Adrenal gland (tissue), 19 donors: ENCODE measurements at places on chromosomes 4 and X. TPM values are rescaled to one million over a fixed set of nuclear protein-coding genes. Genes with fewer than 3 reads are reported as not detected.

DNA sequence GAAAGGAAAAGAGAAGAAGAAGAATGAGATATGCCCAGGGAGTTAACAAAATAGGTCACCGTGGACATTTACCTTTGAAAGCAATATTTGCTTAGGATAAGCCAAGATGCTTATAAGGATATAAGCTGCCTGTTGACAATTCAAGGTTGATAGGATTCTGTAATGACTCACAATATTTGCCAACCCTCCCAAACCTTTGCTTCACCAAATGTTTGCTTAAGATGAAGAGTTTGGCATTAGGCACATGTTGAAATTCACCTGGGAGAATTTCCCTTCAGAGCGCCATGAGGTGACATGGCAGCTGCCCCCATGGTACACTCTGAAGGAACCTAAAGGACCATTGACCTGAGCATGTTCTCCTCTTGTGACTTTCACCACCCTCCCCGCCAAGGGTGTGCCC is 4.6 kb downstream of the PALLD start:
- DNase-seq = no peak

DNA sequence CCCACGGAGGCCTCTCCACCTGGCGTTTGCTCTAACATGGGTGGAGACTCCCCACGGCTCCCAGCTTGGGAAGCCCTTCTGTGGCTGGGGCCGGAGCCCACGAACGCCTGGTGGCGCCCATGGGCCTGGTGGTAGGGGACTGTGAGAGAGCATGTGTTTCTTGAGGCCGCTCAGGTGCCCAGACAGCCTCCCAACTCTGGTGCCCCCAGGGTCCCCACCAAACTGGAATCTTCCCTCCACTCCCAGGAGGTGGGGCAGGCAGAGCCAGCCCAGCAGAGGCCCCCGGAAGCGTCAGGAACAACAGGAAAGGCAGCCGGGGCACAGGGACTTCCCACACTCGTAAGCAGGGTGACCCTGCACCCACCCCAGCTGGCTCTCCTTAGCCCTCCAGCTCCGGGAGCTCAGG is 33.3 kb upstream of the FGFR3 start:
- no peak for DNase-seq

DNA sequence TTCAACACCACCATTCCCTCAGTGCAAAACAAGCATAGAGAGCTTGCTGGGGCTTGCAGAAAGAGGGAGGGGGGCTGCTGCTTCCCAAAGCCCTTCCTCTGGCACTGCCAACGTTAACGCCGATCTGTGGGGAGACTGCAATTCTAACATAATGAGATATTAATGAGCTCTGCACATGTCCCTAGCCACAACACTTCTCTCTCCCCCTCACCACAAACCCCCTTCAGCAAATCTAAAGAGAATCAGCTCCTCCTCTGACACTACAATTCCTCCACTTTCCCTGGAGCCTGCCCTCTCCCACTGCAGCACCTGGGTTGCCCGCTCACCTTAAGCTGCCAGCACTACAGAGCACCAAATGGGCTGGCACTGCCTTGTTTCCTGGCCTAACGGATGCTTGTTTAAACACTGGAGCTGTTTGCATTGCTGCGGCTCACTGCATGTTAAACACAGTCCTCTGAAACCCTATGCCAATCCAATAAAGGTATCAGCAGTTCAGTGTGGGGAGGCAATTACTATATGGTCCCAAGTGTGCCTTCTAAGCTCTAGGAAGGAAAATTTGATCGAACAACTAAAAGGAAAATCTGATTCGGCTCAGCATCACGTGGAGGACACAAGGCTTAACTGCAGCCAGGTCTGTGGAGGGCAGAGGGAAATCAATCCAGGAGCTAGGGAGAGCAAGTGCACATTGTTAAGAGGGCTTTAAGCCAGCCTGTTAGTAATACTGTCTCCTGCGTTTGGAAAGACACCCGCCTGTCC is 232.4 kb downstream of the MAML3 start:
- DNase-seq = no peak

GRCh38 chrX:65093658-65094057 is 117.4 kb upstream of the ZC4H2 start:
- no peak for DNase-seq

GRCh38 chr4:157664726-157665125 is 444.2 kb downstream of the GRIA2 start:
- DNase-seq = peak; percentile 3

- no peak for DNase-seq
Observed at GRCh38 chr4:139629436-139630125, 36.0 kb upstream of the MGST2 start.

GRCh38 chr4:110840221-110840654 is 217.4 kb upstream of the PITX2 start:
- DNase-seq = no peak

KCND1 gene
- 0.82 TPM for polyA plus RNA-seq

GRCh38 chr4:83604321-83604720 is 68.4 kb downstream of the GPAT3 start:
- DNase-seq = no peak

- DNase-seq = peak; percentile 29
Observed at GRCh38 chr4:145887241-145887991, 51.2 kb downstream of the ZNF827 start.

BEX1 gene
- polyA plus RNA-seq = 57.3 TPM

DNA sequence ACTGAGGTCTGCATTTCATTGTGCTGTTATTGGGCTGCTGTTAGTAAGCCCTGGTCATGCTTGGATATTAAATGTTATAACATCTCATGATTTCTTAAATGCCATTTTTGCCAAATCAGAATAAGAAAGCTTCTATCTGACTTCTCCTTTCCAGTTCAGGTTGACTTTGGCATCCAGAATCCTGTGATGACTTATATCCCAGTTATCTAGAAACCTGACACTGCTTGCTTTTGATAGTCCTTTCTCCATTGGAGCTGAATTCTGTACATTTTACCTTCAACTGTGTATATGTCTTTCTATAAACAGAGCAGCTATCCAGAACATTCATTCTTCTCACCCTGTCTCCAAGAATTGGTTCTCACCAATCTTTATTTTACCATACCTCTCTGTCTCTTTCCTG is 257.7 kb upstream of the GNPDA2 start:
- DNase-seq = no peak

DNA sequence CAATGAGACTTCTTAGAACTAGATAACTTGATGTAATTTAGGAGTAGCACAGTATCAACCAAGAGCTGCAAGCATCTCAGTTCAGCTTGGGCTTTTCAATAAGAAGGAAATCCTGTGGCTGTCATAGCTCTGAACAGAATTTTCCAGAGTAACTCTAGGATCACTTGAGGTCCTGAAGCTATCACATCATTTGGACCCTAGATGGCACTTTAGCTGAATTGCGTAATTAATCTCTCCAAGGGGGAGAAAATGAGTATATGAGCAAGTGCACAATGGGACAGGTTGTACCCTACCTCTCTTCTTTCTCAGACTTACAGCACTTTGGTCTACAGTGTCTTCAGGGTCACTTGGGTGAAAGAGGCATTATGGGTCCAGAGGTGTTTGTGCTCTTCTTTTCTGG is 45.2 kb downstream of the SLC4A4 start:
- no peak for DNase-seq

DNA sequence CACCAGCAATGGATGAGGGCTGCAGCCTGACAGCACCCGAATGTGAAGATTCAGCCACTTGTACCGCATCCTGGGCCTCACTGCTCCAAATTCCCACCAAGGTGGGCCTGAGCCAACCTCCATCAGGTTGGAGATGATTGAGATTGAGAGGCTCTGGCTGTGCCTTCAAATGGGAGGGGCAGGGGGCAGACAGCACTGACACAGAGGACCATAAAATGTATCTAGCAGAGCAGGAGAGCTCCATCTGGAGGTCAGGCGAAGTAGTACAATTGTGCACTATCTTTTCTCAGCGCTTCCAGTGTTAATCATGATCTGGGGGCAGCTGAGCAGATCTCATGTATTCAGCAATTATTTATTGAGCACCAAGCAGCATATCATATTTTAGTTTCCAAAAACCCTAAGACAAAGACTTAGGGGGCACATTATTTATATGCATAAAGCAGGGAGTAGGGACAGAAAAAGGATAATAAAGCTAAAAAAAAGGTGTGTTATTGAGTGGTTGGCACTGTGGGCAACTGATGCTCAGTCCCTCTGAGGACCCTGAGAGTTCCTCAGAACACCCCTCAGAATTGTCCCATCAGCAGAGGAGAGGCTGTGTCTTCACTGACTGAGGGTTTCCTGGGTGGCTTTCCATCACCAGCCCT is 31.6 kb upstream of the C1QTNF7 start:
- DNase-seq = peak; percentile 40

GRCh38 chrX:131262200-131262599 is 26.9 kb downstream of the IGSF1 start:
- no peak for DNase-seq

DNA sequence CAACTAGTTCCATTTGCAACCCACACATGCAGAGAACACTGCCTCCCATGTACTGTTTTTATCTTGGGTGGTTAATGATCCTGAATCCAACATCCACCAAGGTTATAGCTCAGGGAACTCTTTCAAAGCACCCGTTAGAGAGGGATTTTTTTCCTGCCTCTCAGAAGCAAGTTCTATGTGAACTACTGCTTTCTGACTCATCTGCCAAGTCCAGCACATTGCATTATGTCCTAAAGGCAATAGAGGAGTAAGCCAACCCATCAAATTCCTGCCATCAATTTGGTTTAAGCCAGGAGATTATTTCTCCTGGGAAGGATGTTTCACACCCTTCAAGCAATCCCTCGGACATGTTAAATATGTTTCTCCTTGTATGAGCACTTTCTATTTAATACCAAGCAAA is 334.5 kb downstream of the GASK1B start:
- DNase-seq = no peak

DNA sequence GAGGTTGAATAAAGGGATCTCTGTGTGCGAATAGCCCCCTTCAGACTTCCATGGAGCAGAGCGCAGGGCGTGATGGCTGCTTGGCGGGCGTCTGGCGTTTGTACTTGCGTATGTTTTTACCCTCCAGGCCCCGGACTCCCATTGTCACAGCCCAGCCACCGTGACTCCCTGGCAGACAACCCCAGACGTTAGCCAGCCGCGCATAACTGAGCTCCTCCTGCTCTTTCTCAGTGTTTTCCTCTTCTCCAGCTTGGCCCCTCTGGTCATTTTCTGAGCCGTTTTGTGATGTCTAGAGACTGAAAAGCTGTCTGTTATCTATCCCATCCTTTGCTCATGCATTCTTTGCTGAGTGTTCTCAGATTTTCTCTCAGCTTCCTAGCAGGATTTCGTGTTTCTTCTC is 54.3 kb downstream of the IGFBP7 start:
- no peak for DNase-seq

HERC6 gene
- 3.8 TPM for polyA plus RNA-seq

GRCh38 chrX:129737916-129738315 is 863 bp upstream of the XPNPEP2 start:
- DNase-seq = no peak

BANK1 gene
- 6.0 TPM for polyA plus RNA-seq

EGF gene
- polyA plus RNA-seq = 0.07 TPM

DNA sequence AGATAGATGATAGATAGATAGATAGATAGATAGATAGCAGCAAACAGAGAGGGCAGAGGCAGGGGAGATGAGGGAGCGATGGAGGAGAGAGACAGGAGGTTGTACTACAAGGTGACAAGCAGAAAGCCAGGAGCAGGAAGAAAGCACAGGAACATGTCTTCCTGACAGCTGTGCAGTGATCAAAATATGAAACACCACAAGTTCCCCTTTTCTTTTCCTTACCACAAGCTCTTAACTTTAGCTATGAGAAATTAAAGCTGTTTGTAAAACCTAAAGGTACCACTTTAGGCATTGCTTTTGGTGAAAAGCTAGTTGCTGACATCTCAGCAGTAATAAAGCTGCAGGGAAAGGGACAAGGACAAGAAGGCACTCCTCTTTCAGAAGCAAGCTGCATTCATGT is 9.1 kb upstream of the MAGED4B start:
- no peak for DNase-seq

GRCh38 chr4:18213576-18214198 is 192.1 kb upstream of the LCORL start:
- DNase-seq = no peak

- DNase-seq = no peak
Observed at GRCh38 chr4:143344774-143345173, 8.1 kb downstream of the GAB1 start.

GRCh38 chrX:22803353-22803752 is 196.4 kb upstream of the DDX53 start:
- no peak for DNase-seq

C4orf50 gene
- 0.55 TPM for polyA plus RNA-seq

DNA sequence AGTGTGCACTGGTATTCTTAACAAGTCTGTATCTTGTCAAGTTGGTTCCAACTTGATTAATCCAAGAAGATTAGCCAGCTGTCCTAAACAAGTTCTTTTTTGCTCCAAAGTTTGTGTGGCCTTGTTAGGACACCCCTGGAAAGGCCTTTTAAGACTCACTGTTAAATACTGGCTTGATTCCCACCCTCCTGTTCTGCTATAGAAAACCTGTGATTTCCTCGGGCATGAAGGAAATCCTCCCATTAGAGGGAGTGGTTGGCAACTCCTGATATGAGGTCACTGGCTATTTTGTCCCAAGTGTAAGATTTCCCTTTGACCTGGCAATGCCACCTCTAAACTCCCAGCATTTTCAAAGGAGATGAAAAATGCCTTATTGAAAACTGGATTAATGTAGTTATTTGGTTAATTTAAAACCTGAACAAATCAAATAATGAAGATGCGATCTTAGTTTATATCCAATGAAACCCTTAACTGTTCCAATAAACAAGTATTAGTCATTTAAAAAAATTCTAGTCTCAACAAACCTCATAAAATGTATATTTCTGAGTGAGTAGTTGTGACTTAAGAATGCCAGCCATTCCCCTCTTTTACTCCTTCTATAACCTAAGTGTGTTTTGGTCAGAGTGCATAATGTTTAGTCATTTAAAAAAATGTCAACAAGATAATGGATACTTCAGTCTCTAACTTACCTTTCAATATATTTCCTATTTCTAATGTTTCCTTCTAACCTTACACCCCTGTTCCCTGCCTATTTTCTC is 94.4 kb downstream of the NPNT start:
- no peak for DNase-seq

ANOS1 gene
- polyA plus RNA-seq = 0.64 TPM

BTK gene
- polyA plus RNA-seq = 5.0 TPM

DNA sequence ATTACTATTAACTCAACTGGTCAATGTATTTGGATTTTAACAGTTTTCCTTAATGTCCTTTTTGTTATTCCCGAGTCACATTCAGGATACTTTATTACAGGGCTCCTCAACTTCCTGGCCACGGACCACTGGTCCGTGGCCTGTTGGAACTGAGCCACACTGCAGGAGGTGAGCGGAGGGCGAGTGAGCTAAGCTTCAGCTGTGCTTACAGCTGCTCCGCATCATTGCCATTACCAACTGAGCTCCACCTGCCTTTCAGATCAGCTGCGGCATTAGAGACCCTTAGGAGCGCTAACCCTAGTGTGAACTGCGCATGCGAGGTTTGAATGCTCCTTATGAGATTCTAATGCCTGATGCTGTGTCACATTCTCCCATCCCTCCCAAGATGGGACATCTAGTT is 591.7 kb downstream of the CCSER1 start:
- no peak for DNase-seq

- no peak for DNase-seq
Observed at GRCh38 chrX:26925088-26925487, 538.1 kb downstream of the PPP4R3C start.

EDA gene
- polyA plus RNA-seq = 5.6 TPM

AFF2 gene
- polyA plus RNA-seq = 0.07 TPM

- peak; percentile 21 for DNase-seq
Observed at GRCh38 chrX:134520860-134521390, 61.0 kb downstream of the HPRT1 start.

- no peak for DNase-seq
Observed at GRCh38 chr4:169963998-169964397, 62.2 kb downstream of the MFAP3L start.
